ENCODE measurements at places on chromosomes 3 and 15.

GRCh38 chr3:155549087-155549486, 195.8 kb downstream of the PLCH1 start:
- H3K4me3 ChIP-seq: no peak overlapping the region
- no peaks in the 10 kb centered on the region for H3K4me1 ChIP-seq
- H3K27ac ChIP-seq: no peak overlapping the region
- no peak for DNase-seq

- no peaks in the 10 kb centered on the region for H3K27me3 ChIP-seq
- no peak overlapping the region for H3K4me3 ChIP-seq
- DNase-seq: no peak
Measured at GRCh38 chr3:95453242-95453641, 1361.2 kb upstream of the EPHA6 start.

- no peaks in the 10 kb centered on the region for H3K4me1 ChIP-seq
- no peak overlapping the region for H3K4me3 ChIP-seq
- peaks cover 4% of the 10 kb centered on the region for H3K36me3 ChIP-seq
- H3K27ac ChIP-seq: no peak overlapping the region
- no peak for DNase-seq
- H3K27me3 ChIP-seq: no peaks in the 10 kb centered on the region
Measured at GRCh38 chr15:59218710-59219109, 12.1 kb downstream of the LDHAL6B start.

DNA sequence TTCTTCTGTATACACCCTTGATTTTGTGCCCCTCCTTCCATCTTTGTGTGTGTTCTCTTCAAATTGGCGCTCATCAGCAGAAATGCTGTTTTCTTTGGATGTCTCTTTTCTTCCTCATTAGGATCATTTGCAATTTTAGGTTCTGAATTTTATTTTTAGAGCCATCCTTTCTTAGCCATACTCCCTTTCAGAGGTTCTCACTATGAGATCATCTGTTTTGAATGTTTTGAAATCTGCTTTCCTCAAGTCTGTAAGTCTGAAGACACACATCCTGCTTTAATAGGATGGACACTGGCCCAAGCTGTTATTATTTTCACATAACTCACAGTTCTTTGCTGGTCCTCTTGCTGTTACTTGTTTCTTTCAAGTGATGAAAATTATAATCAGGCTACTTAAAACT, 124.8 kb downstream of the BDH1 start:
- no peak overlapping the region for H3K4me3 ChIP-seq
- no peak overlapping the region for H3K27ac ChIP-seq
- no peaks in the 10 kb centered on the region for H3K36me3 ChIP-seq
- no peaks in the 10 kb centered on the region for H3K27me3 ChIP-seq

DNA sequence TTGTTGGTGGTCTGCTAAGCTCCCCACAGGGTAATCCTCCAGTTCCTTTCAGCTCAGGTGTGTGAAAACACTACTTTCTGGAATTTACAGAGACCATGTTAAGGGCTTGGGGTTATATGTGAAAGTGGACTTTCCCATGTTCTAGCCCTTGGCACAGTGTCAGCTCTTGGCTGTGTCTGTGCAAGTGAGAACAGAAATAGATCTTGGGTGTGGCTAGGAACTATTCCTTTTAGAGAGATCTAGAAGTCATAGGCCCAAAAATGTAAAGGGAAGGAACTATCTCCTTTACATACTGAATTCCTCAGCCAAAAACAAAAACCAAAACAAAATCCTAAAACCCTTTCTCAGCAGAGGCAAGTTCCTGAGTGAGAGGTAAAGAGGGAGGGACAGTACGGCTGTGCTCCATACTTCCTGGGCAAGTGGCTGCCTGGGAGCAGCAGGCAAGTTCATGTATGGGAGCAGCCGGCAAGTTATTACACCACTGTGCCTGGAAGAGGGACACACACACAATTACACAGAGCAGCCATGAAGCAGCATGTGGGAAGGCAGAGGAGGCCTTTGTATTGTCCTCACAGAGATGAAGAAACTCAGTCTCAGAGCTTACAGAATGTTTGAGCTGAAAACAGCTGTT, 19.9 kb upstream of the C3orf62 start:
- H3K36me3 ChIP-seq: peaks cover 10% of the 10 kb centered on the region
- no peak overlapping the region for H3K4me3 ChIP-seq
- no peak overlapping the region for H3K27ac ChIP-seq

GRCh38 chr3:10006762-10007090, 19.5 kb upstream of the FANCD2 start:
- H3K4me1 ChIP-seq: 0 out of 2 replicates have a peak, but pooled peaks cover 4% of the 10 kb centered on the region
- H3K27ac ChIP-seq: no peak overlapping the region
- no peaks in the 10 kb centered on the region for H3K36me3 ChIP-seq
- DNase-seq: no peak

- H3K4me3 ChIP-seq: no peak overlapping the region
- no peak for DNase-seq
- H3K4me1 ChIP-seq: peaks cover 1% of the 10 kb centered on the region
- no peaks in the 10 kb centered on the region for H3K27me3 ChIP-seq
- no peak overlapping the region for H3K27ac ChIP-seq
Measured at GRCh38 chr15:65833501-65834205, 35.6 kb upstream of the RAB11A start.

GRCh38 chr15:40550341-40551037, 14.4 kb downstream of the CCDC32 start:
- no peak for DNase-seq
- H3K27me3 ChIP-seq: no peaks in the 10 kb centered on the region
- H3K27ac ChIP-seq: no peak overlapping the region
- no peaks in the 10 kb centered on the region for H3K4me1 ChIP-seq
- no peak overlapping the region for H3K4me3 ChIP-seq

GRCh38 chr3:119295816-119296726, 1.9 kb downstream of the ARHGAP31 start:
- H3K4me3 ChIP-seq: no peak overlapping the region
- no peaks in the 10 kb centered on the region for H3K4me1 ChIP-seq
- no peak for DNase-seq
- H3K36me3 ChIP-seq: no peaks in the 10 kb centered on the region
- H3K27me3 ChIP-seq: 0 out of 2 replicates have a peak, but pooled peaks cover 2% of the 10 kb centered on the region

- no peaks in the 10 kb centered on the region for H3K36me3 ChIP-seq
- H3K27me3 ChIP-seq: peaks cover 4% of the 10 kb centered on the region
Measured at GRCh38 chr3:194333212-194333980, 17.7 kb downstream of the CPN2 start.

DNA sequence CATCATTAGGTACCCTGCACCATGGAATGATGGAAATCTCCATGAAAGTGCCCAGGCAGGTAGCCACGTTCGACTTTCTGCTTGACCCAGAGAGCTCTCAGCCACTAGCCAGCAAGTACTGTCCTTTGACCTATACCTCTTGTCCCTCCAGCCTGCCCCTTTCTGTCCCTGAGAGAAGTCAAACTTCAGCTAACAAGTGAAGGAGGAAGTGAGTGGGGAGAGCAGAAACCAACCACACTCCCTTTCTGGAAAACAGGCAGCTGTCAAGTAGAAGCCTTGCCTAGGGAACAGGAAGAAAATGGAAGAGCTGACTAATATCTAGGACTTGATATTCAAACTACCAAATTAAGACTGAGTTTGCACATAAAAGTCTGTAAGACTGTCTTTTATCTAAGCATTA, 30.3 kb upstream of the FSTL1 start:
- H3K4me3 ChIP-seq: no peak overlapping the region
- H3K4me1 ChIP-seq: no peaks in the 10 kb centered on the region
- H3K36me3 ChIP-seq: no peaks in the 10 kb centered on the region
- H3K27ac ChIP-seq: no peak overlapping the region

DNA sequence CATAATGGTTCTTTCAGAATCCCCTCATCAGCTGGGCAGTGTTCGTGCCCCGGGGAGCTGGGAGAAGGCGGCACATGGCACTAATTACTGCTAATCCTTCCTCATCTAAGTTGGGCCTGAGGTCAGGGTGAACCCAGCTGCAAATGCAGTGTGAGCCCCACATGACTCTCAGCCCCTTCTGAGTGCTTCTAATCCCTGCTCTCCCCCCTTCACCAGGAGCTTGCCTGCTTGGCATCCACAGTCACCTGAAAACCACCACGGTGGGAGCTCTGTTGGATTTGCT, 455 bp upstream of the TRPM1 start:
- no peaks in the 10 kb centered on the region for H3K36me3 ChIP-seq
- no peak overlapping the region for H3K27ac ChIP-seq
- no peak for DNase-seq
- no peaks in the 10 kb centered on the region for H3K27me3 ChIP-seq
- peaks cover 5% of the 10 kb centered on the region for H3K4me1 ChIP-seq
- H3K4me3 ChIP-seq: no peak overlapping the region

DNA sequence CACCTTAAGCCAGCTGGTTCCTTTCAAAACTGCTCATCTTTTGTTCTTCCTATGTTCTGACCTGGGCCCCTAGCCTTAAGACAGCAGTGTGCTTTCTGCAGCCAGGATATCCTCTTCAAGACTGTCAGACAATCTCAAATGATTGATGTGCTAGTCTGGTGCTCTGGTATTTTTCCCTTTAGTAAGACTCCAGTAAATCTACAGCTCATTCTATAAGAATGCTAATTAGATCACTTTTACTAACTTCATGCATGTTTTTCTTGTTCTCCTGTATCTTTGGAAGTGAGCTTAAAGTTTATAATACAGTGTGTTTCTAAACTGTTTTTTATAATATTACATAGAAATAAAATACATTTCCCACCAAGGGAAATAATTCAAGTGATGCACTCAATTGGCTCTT, 220.9 kb upstream of the NANOGP8 start:
- no peak overlapping the region for H3K4me3 ChIP-seq
- DNase-seq: no peak
- H3K4me1 ChIP-seq: no peaks in the 10 kb centered on the region
- H3K27me3 ChIP-seq: no peaks in the 10 kb centered on the region
- H3K36me3 ChIP-seq: no peaks in the 10 kb centered on the region

- no peak overlapping the region for H3K27ac ChIP-seq
- no peaks in the 10 kb centered on the region for H3K27me3 ChIP-seq
- no peak for DNase-seq
- H3K4me1 ChIP-seq: no peaks in the 10 kb centered on the region
- no peak overlapping the region for H3K4me3 ChIP-seq
Measured at GRCh38 chr3:138140940-138141339, 8.8 kb upstream of the A4GNT start.

- H3K4me3 ChIP-seq: no peak overlapping the region
- DNase-seq: no peak
- H3K27me3 ChIP-seq: no peaks in the 10 kb centered on the region
- H3K27ac ChIP-seq: no peak overlapping the region
- no peaks in the 10 kb centered on the region for H3K36me3 ChIP-seq
Measured at GRCh38 chr3:37997791-37998370, 7.3 kb downstream of the VILL start.

GRCh38 chr15:70036585-70037291, 61.0 kb downstream of the TLE3 start:
- no peaks in the 10 kb centered on the region for H3K36me3 ChIP-seq
- H3K4me3 ChIP-seq: no peak overlapping the region
- H3K27me3 ChIP-seq: no peaks in the 10 kb centered on the region
- H3K27ac ChIP-seq: no peak overlapping the region

- H3K27ac ChIP-seq: no peak overlapping the region
- DNase-seq: no peak
- no peaks in the 10 kb centered on the region for H3K4me1 ChIP-seq
- H3K27me3 ChIP-seq: no peaks in the 10 kb centered on the region
- no peaks in the 10 kb centered on the region for H3K36me3 ChIP-seq
- H3K4me3 ChIP-seq: no peak overlapping the region
Measured at GRCh38 chr3:31105438-31106077, 211.1 kb upstream of the GADL1 start.

DNA sequence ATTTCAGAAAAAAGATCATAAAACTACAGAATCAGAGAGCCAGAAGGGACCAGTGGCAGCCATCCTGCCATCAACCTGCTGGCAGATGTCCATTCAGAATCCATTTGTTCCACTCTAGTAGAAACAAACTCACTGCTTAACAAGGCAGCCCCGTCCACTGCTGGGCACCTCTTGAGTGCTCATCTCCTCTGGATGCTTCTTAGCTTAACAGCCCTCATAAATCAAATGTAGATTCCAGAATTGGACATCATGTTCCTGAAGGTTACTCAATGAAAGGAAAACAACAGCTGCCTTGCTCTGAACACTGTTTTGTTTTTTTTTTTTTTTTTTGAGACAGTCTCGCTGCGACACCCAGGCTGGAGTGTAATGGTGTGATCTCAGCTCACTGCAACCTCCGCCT, 37.3 kb downstream of the ABCC5 start:
- no peaks in the 10 kb centered on the region for H3K27me3 ChIP-seq
- H3K4me1 ChIP-seq: peaks cover 3% of the 10 kb centered on the region
- no peaks in the 10 kb centered on the region for H3K36me3 ChIP-seq
- DNase-seq: no peak

- no peak overlapping the region for H3K4me3 ChIP-seq
- no peak overlapping the region for H3K27ac ChIP-seq
- H3K27me3 ChIP-seq: no peaks in the 10 kb centered on the region
- no peaks in the 10 kb centered on the region for H3K36me3 ChIP-seq
- no peak for DNase-seq
Measured at GRCh38 chr3:177615015-177615414, 417.7 kb upstream of the TBL1XR1 start.

DNA sequence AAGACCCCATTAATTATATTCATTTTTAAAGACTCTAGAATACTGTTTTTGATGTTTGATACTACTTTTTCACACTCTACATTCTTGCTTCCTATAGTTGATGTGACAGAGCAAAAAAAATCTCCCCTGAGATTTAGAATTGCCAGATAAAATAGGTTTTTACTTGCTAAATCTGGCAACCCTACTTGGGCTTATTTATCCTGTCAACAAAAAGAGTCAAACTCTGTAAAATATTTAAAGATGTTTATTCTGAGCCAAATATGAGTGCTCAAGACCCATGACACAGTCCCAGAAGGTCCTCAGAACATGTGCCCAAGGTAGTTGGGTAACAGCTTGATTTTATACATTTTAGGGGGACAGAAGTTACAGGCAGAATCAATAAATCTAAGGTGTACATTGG, 72.3 kb downstream of the DAPK2 start:
- H3K4me3 ChIP-seq: no peak overlapping the region
- H3K36me3 ChIP-seq: no peaks in the 10 kb centered on the region
- no peak for DNase-seq
- H3K27ac ChIP-seq: no peak overlapping the region
- peaks cover 7% of the 10 kb centered on the region for H3K4me1 ChIP-seq

GRCh38 chr15:75355369-75355768, 8.5 kb downstream of the NEIL1 start:
- no peak for DNase-seq
- H3K4me1 ChIP-seq: no peaks in the 10 kb centered on the region
- H3K4me3 ChIP-seq: no peak overlapping the region

- no peak for DNase-seq
- no peak overlapping the region for H3K27ac ChIP-seq
- no peak overlapping the region for H3K4me3 ChIP-seq
Measured at GRCh38 chr15:100733101-100733842, 130.9 kb downstream of the ASB7 start.

Measured in iPS DF 6.9 (cell line).